NCI-H460 (cell line): ENCODE measurements at places on chromosomes 4 and X. TPM values are rescaled to one million over a fixed set of nuclear protein-coding genes. Genes with fewer than 3 reads are reported as not detected.

TBX22 gene
- not detected in 2 replicates for total RNA-seq

GAGE12J gene
- total RNA-seq = not detected in 2 replicates

SERTM2 gene
- total RNA-seq = not detected in 2 replicates

UGT2B10 gene
- not detected in 2 replicates for total RNA-seq

LRIT3 gene
- total RNA-seq = not detected in 2 replicates

TMPRSS11D gene
- not detected in 2 replicates for total RNA-seq

LONRF3 gene
- 9.1 and 11.8 TPM in 2 replicates for total RNA-seq

MAB21L2 gene
- not detected in 2 replicates for total RNA-seq

MTTP gene
- total RNA-seq = 0.05 TPM in 1 of 2 replicates, not detected in the other

FAM9C gene
- total RNA-seq = not detected in 2 replicates

MAGED1 gene
- 35.7 and 49.2 TPM in 2 replicates for total RNA-seq

CENPU gene
- 33.9 and 36.9 TPM in 2 replicates for total RNA-seq

CABS1 gene
- not detected in 2 replicates for total RNA-seq

ERCC6L gene
- total RNA-seq = 6.7 and 7.1 TPM in 2 replicates

TMPRSS11F gene
- total RNA-seq = not detected in 2 replicates

CXCL11 gene
- not detected in 2 replicates for total RNA-seq

ASIC5 gene
- total RNA-seq = not detected in 2 replicates

TREX2 gene
- total RNA-seq = 0.75 and 1.1 TPM in 2 replicates

PNMA5 gene
- not detected in 2 replicates for total RNA-seq

SUPT20HL1 gene
- not detected in 2 replicates for total RNA-seq

PALLD gene
- 83.7 and 91.8 TPM in 2 replicates for total RNA-seq

GPC3 gene
- total RNA-seq = not detected in 2 replicates

PRSS48 gene
- not detected in 2 replicates for total RNA-seq

PPEF2 gene
- total RNA-seq = not detected in 2 replicates

HSD17B10 gene
- total RNA-seq = 151 and 173 TPM in 2 replicates

GLRA2 gene
- not detected in 2 replicates for total RNA-seq
